AG09319 (cell line): ENCODE measurements at places on chromosomes 6 and 20.

DNA sequence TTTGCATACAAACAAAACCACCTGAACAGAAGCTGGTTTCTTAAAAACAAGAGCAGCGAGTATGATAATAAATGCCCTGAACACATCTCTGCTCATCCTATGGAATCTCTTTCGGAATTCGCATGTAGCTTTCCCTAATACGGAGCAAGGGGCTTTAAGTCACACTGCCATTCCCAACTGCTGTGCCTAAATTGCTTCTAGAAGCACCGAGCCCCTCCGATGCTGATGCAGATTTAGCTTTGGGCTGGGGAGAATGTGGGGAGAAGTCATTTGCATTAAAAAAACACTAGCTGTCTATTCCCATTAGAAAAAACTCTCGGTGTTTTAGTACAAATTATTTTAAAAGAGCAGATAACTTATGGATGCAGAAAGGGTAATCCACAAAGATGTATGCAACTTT, 76.9 kb downstream of the CD83 start:
- no peak for DNase-seq

DNA sequence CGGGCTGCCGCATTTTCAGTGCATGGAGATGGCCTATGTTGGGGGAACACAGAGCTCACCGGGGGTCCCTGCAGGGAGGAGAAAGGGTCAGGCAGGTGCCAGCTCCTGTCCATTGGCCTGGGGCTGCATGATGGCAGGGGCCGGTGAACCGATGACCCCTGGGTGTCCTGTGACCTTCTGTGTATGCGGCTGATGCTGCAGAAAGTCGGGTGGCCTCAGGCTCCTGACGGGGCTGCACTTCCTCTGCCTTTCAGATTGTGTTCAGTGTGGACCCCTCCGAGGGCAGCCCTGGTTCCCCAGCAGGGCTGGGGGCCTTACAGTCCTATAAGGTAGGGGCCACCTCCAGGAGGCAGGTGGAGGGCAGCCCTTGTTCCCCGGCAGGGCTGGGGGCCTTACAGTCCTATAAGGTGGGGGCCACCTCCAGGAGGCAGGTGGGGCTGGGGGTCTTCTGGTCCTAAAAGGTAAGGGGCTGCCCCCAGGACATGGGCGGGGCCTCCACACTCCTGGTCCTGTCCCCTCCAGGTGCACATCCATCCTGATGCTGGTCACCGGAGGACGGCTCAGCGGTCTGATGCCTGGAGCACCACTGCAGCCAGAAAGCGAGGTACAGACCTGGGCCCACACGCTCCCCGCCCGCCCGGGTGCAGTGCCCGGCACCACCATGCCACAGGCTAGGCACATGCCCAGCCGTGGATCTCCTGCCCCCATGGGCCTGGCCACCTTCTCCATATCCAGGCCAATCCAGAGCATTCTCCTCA, 11.0 kb upstream of the TNFRSF6B start:
- no peak for DNase-seq

GRCh38 chr6:53795340-53795701, 516 bp downstream of the LRRC1 start:
- no peak for DNase-seq

GRCh38 chr6:54617730-54618129, 228.8 kb upstream of the FAM83B start:
- peak; percentile 73 for DNase-seq

DNA sequence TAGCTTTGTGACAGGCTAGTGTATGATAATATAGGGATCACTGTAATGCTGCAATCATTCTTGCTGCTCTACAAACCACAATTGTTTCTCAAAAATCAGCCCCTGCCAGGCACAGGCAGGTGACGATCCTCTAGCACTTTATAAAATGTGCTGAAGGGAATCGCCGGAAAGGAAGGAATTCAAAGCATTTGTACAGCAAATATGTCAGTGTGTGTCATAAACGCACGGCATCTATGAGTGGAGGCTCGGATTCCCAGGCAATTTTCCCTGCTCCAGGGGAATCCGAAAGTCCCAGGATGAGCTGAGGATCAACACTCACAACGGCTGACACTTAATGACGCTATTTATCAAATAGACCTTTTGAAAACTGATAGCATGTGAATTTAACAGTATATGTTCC, 1.4 kb downstream of the PHACTR1 start:
- DNase-seq = no peak

DNA sequence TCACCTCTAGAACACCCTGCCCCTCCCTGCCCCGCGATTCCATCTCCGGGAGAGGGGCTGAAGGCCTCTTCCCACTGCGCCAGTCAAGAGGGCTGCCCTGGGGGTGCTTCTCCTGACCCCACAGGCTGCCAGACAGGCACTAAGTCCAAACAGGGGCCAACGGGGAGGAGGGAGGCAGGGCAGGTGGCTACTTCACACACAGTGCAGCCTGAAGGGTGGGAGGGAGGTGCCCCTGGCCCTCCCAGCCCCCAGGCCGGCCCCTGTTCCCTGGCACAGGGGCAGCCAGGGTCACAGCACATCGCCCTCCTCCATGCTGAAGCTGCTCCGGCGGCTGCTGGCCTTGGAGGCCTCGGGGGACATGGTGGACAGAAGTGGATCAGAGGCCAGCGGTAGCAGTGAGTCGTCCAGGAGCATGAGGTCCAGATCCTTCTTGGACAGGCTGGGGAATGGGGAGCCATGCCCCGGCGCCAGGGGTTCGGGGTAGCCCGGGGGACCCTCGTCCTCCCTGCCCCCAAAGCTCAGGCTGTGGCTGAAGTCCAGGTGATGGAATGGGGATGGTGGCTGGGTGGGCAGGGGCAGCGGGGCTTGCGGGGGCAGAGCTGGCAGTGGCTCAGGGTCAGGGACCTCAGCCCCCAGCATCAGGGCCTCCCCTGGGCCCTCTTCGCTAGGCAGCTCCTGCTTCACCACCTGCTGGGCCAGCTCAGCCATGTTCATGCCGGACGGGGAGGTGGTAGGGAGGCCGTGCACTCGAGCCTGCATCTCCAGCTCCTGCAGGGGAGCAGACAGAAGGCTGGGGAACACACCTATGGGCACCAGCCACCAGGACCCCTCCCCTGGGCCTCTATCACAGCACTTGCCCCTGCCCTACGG, 46.3 kb downstream of the MDFI start:
- DNase-seq = no peak

DNA sequence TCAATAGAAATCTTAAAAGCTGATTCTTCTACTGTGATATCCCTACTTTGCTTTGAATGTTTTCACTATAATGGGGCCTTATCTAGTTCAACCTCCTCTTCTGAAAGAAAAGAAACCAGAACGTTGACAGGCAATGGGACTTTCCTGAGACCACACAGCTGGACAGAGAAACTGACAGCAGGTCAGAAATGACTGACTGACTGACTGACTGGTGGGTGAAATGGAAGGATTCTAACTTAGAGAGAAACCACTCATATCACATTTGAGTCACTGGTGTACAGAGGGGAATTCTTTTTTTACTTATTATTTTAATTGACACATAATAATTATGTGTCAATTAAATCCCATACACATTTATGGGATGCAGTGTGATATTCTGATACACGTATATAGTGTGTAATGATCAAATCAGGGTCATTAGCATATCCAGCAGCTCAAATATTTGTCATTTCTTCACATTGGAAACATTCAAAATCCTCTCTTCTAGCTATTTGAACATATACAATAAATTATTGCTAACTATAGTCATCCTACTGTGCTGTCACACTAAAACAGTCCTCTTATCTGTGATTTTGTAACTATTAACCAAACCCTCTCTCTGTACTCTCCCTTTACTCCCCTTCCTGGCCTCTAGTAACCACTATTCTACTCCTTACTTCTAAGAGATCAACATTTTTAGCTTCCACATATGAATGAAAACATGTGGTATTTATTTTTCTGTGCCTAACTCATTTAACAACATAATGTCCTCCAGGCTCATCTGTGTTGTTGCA, 64.8 kb upstream of the NRSN1 start:
- DNase-seq = no peak

- peak; percentile 76 for DNase-seq
Measured at GRCh38 chr6:100175814-100176310, 181.8 kb upstream of the MCHR2 start.

GRCh38 chr6:144344646-144345045, 59.5 kb downstream of the UTRN start:
- no peak for DNase-seq
